Stimulated activated naive CD8-positive, alpha-beta T cell treated with anti-CD3 and anti-CD28 coated beads, Interleukin-15, Interleukin-2, amounts not matched to agents 100 U/mL and 50 U/mL, for 24 hours (primary cell): ENCODE measurements at places on chromosomes 3 and 15.

DNA sequence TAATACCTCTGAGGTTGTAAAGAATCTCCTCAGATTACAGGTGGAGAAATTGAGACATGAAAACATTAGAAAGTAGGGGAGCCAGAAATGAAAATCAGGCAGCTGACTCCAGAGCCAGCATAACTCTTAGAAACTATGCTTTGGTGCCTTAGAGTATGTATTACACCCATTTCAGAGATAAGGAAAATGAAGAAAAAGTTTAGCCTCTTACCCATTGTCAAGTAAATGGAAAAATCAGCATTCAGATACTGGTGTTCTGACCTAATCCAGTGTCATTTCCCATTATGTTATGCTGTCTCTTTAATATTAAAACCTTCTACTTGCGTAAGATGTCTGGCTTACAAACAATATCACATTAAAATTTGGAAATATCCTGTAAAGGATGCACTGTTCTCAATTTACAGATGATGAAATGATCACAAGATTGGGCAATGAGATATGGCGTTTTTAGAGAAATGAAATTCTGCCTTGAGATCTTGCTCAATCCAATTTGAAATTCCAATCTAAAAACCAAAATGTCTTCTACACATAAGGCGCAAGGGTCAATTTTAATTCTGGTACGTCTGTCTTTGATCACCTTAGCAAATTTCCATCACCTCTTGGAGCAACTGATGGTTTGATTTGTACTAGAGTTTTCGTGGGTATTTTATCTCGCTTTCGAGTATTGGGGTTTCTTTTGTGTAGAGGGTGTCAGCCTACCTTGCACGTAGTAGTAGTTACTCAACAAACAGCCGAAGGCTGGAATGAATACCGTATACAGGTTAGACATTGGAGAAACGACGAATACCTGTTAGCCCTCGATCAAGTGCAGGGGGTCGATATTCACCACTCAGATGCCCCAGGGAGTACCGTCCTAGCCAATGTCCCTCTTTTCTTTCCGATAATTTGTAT is 902 bp upstream of the ZCWPW2 start:
- peak; percentile 3 for DNase-seq

DNA sequence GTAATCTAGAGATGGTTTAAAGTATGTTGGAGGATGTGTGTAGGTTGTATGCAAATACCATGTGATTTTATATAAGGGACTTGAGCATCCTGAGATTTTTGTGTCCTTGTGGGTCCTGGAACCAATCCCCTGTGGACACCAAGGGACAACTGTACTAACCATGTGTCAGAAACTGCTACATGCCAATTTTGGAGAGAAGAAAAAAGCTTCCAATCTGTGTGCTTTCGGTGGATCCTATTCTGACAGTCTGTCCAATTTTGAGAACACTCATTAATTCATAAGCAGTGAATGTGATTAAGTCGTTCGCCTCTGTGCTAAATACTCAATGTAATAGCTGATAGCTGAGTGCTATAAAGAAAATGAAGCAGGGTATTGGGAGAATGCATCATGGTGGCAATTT is 61.6 kb downstream of the RBM6 start:
- DNase-seq: no peak

- DNase-seq: no peak
Measured at GRCh38 chr15:39599871-39600270, 19.0 kb downstream of the THBS1 start.

DNA sequence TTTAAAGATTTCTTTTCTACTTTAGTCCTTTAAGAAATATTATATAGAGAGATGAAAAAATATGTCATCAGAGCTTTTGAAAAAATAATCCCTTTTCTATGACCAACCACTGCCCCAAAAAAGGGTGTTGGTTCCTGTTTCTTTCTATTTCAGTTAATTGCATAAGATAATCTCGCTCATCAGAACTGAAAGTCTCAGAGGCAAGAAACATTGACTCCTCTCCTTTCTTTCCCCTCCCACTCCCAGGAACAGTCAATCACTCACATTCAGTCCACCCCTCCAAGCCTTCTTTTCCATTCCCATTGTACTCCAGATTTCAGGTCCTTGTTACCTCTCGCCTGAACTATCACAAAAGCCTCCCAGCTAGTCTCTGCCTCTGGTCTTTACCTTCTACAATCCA is 153.7 kb upstream of the ABI3BP start:
- no peak for DNase-seq

GRCh38 chr3:118436697-118437262 is 597.9 kb downstream of the IGSF11 start:
- DNase-seq: no peak

DNA sequence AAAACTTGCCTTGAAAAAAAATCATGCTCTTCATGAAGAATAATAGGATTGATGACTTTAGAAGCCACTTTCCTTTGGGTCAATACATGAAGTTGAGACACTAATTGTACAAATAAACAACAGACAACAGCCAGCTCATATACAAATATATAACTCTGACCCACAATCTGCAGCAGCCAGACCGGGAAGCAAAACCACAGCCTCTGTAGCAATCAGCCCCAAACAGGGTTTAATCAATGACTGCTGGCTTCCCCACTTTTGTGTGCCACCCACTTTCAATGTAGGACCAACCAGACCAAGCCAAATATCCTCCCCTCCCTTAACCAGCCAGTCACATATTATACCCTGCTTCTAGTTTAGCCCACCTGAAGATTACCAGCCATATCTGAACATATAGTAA is 39.0 kb downstream of the IFT57 start:
- DNase-seq: no peak

- no peak for DNase-seq
Measured at GRCh38 chr3:145422556-145422955, 738.4 kb downstream of the PLOD2 start.

DNA sequence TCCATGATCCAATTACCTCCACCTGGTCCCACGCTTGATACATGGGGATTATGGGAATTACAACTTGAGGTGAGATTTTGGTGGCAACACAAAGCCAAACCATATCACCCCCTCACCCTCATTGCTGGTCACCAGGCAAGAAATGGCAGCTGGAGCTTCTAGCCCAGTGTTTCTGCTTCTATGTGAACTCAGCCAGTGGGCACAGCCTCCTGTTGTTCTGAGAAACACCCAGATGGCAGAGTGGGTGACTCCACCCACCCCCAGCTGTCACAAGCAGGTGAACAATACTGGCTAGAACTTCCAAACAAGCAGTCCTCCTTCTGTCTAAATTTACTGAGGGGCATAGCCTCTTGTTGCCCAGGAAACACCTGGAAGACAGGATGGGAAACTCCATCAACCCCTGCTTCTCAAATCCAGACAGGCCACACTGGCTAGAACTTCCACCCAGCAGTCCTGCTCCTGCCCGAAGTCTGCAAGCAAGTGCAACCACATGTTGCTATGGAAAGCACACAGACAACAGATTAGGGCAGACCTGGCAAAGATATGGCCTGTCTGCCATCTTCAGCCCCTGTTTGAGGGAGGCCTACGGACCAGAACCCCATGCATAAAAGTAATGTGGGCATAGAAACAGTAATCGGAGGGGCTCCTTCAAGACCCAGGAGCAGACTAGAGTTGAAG is 114.1 kb downstream of the DTWD1 start:
- no peak for DNase-seq

DNA sequence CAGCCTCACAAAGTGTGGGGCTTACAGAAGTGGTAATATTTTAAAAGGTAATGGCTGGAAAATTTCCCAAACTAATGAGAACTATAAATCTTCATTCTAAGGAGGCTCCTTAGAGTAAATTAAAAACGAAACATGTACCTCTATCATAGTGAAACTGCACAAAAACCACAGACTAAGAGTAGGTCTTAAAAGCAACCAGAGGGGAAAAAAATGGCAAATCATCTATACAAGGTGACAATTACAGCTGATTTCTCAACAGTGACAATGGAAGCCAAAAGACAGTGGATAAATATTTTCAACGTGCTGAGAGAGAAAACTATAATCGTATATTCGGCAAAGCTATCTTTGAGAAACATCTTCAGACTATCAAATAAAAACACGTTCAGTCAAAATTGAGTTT is 20.6 kb downstream of the HEG1 start:
- DNase-seq: no peak

DNA sequence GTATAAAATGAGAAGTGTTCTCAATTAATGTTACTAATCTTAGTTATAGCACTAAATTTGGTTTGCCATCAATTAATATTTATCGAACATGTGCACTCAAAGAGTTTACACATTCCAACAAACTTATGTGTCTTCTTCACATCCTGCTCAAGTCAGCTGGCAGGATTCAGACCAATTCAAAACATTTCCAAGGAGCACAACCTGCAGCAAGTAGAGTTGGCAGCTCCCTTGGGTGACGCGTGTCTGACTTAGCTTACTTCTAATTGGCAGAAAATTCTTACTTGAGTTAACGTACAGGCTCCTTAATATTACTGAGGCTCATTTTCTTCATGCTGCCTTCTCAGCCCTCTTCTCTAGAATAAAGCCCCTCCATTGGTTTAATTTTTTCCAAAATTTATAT is 110.4 kb upstream of the PFN2 start:
- no peak for DNase-seq

GRCh38 chr3:123597561-123597960 is 12.7 kb upstream of the HACD2 start:
- DNase-seq: no peak

GRCh38 chr15:67119238-67119846 is 53.9 kb downstream of the SMAD3 start:
- no peak for DNase-seq

DNA sequence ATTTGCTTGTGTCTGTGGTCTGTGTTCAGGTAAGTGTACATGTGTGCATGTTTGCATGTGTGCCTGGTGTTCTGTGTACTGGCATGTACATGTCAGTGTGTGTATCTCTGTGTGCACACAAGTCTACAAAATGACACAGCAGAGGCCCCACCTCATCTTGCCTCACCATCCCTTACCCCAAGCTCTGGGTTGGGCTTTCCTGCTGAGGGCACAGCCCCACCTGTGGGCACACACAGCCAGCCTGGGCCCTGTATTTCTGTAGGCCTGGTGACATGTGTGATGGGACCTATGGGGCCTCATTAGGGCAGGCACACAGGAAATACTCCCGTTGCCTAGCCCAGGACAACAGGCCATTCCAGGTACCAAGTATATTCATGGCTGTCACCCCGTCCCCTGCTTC is 13.5 kb downstream of the VIPR1 start:
- DNase-seq: no peak

DNA sequence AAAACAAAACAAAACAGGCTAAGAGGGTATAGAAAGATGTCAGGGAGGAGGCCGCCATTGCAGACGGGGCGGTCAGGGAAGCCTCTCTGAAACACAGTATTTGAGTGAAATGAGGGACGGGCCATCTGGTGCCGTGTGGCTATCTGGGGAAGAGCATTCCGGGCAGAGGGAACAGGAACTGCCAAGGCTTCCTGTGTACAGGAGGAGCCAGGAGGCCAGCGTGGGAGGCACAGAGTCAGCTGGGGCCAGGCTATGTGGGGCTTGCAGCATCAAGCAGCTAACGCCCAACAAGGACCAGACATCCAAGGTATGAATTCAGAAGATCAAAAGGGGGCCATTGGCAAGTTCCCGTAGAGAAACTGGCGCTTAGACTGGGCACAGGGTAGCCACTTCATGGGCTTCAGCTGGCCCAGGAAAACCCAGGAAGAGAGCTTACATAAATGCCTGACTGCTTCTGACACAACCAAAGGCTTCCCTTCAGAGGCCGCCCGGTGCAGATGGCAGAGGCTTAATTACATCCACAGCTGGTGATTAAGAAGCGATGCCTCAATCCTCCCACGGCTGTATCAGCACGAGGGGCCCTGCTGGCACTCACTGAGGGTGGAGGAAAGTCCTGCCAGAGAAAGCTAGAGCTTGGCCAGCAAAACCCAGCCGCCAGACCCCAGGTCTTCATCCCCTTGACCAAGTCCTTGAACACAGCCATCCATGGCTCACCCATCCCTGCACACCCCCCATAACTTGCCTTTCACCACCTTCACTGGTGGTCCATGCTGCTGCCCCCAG is 144.9 kb downstream of the MEGF11 start:
- DNase-seq: no peak

GRCh38 chr15:53976844-53977392 is 1.3 kb upstream of the UNC13C start:
- no peak for DNase-seq

DNA sequence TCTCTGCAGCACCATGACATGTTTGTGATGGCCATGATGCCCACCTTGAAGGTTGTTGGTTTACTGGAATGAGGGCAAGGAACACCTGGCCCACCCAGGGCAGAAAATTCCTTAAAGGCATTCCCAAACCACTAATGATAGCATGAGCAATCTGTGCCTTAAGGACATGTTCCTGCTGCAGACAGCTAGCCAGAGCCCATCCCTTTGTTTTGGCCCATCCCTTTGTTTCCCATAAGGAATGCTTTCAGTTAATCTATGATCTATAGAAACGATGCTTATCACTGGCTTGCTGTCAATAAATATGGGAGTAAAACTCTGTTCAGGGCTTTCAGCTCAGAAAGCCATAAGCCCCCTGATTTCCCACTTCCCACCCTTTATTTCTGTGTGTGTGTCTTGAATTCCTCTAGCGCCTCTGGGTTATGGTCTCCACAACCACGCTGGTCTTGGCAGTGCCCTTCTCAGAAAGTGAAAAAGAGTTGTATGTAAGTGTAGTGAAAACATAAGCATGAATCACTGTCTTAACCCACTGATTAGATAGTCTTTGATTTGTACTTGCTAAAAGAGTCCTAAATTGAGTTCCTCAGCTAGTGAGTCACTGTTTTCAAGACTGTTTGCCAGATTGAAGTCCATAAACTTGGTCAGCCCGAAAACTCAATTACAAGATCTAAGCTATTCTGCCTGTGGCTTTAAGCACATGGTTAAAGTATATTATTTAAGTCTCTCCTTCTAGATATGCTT is 19.0 kb upstream of the CCR2 start:
- no peak for DNase-seq

- DNase-seq: no peak
Measured at GRCh38 chr3:185981621-185982020, 43.8 kb upstream of the TRA2B start.

GRCh38 chr3:58231666-58232065 is 5.9 kb upstream of the ABHD6 start:
- DNase-seq: no peak

GRCh38 chr15:39882602-39883001 is 37.5 kb downstream of the GPR176 start:
- DNase-seq: no peak

- no peak for DNase-seq
Measured at GRCh38 chr15:73233623-73234022, 135.1 kb downstream of the HCN4 start.

DNA sequence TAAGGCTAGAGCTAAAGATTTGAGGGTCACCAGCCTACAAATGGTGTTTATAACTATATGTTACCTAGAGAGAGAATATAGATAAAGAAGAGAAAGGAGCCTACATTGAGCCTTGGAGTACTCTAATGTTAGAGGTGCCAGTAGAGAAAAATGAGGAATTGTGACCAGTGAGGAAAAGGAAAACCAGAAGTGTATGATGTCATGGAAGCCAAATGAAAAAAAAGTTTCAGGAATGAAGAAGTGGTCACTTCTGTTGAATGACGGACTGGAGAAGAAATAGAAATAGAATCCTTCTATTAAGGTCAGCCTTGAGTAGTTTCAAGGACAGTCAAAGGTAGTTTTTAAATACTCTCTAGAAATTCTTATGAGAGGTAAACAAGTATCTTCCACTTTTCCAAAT is 51.2 kb upstream of the MLF1 start:
- no peak for DNase-seq
